ENCODE measurements at places on chromosomes 3 and 15.

DNA sequence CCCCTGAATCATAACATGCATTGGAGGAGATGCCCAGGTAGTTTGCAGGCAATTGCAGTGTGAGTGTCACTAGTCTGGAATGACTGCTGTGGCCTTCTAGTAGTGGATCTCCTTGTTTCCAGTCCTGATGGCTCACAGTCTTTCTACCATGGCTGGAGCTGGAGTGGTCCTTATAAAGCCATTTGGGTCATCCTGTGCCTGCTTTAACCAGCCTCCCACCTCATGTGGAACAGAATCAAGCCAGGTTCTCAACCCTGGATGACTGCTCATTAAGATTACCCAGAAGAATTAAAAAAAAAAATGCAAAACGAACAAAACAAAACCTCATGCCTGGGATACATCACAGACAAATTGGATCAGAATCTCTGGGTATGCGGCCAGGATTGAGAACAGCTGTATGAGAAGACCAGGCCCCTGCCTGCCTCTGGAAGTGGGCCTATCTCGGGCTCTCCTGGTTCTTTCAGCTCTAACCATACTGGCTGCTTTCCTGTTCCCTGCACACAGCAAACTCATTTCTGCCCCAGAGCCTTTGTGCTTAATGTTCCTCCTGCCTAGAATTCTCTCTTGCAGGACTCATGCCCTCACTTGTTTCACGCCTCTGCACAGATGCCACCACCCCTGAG, 96.4 kb downstream of the ITPR1 start:
- DNase-seq: no peak

DNA sequence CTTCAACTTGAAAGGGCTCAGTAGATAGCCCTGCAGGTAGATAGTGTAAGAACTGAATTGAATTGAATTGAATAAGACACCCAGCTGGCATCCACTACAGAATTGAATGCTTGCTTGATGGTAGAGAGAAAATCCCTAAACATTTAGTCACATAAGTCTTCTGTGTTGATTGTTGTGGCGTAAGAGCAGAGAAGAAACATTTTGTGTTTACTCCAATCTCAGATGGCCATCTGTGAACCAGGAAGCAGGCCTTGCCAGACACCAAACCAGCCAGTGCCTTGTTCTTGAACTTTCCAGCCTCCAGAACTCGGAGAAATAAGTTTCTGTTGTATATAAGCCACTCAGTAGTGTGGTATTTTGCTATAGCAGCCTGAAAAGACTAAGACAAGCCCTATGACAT, 43.6 kb downstream of the SST start:
- DNase-seq: no peak

DNA sequence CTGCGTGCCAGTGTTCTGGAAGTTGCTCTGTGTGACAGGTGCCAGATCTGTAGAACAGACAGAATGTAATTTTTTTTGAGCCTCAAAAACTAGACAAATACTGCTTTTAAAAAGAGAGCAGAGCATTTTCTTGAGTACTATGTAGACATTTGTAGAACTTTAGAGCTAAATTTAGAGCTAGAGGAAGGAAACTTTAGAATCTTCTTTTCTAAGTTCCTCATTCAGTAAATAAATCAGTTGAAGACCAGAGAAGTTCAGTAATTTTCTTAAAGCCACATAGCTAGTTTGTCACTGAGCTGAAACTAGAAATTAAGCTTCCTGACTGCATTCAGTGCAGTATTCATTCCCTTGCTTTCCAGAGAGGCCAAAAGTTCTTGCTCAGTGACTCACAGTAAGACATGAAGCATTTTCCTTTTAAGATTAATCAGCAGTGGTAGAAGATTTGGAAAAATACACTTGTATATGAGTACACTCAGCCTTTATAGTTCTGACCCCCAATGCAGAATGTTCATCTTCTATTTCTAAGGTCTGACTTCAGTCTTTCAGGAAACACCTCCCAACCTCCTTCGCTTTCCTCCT, 83.6 kb upstream of the TSEN2 start:
- no peak for DNase-seq

- DNase-seq: no peak
Measured at GRCh38 chr3:72317491-72317890, 530.8 kb downstream of the SHQ1 start.

GRCh38 chr3:46520531-46520930, 22.8 kb downstream of the RTP3 start:
- DNase-seq: no peak

- peak; percentile 60 for DNase-seq
Measured at GRCh38 chr15:40054855-40055575, 16.0 kb upstream of the SRP14 start.

DNA sequence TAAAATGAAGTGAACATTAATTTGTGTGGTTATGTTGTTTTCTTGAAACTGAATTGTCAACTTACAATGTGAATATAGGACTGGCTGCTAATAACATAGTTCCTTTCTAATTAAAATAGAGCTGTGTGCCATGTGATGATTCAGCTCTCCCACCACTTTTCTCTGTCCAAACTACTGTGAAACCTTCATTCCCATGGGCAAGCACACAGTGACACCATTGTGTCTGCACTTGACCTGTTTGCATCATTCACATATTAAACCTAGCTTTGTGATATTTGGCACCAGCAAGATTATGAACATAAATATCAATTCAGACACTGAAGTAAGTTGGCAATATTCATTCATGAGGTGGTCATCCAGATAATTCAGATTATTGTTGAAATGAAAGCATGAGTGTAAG, 78.8 kb upstream of the TCF12 start:
- no peak for DNase-seq

- peak; percentile 23 for DNase-seq
Measured at GRCh38 chr15:93121973-93122910, 33.2 kb upstream of the RGMA start.

- no peak for DNase-seq
Measured at GRCh38 chr3:9246189-9246588, 3.3 kb downstream of the SRGAP3 start.

GRCh38 chr3:45599424-45599886, 4.9 kb downstream of the LIMD1 start:
- DNase-seq: no peak

DNA sequence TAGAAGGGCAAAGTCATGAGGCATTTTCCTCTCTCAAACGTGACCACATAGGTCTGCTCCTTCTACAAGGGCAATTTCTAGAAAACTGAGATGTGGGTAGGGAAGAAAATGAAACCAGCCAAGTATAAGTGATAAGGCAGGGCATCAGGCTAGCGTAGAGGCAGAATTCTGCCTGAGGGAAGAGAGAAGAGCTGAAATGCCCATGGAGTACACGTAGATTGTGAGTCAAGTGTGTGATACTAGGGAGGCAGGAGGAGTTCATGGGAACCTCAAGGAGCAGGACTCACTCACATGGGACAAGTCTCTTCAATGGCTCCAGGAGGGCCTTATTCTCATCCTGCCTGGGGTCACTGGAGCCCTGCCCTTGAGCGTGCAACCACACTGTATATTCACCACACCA, 34.9 kb upstream of the PPP4R2 start:
- no peak for DNase-seq

DNA sequence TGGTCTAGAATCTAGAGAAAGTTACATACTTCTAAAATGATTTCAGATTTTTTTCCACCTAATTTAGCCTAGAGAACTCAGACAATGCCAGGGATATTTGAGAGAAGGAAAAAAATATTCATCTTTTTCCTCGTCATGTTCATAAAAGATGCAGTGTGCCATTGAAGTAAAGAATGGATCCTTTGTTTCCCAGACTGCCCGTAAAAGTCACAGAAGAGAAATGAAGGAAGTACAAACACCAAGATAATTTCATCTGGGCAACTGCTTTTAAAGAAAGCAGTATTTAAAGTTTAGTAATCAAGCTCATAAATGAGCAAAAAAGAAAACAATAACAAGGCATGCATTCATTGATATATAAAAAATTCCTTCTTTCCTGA, 47.2 kb downstream of the TTC23 start:
- no peak for DNase-seq

DNA sequence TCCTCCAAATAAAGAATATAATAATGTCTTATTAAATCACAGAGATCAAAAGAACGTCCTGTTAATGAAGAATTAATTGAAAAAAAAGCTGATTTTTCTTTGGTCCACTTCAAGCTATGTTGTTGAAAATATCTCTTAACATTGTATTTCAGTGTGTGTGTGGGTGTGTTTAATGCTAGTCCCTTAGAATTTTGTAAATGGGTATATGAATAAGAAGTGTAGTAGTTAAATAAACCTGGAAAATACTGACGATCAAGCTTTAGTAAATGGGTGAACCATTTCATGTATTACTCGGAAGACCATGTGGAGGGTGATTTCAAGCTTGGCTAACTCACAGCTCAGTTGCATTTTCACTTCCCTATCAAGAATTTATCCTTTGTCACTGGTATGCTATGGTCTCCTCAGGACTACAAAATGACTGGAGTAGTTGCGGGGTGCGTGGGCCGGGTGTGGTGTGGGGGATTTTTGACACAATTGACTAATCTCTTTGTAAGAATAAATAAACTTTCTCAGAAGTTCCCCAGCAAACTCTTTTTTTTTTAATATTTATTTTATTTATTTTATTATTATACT, 586.4 kb downstream of the GRM7 start:
- no peak for DNase-seq

GRCh38 chr3:110816008-110816407, 255.6 kb upstream of the NECTIN3 start:
- no peak for DNase-seq

DNA sequence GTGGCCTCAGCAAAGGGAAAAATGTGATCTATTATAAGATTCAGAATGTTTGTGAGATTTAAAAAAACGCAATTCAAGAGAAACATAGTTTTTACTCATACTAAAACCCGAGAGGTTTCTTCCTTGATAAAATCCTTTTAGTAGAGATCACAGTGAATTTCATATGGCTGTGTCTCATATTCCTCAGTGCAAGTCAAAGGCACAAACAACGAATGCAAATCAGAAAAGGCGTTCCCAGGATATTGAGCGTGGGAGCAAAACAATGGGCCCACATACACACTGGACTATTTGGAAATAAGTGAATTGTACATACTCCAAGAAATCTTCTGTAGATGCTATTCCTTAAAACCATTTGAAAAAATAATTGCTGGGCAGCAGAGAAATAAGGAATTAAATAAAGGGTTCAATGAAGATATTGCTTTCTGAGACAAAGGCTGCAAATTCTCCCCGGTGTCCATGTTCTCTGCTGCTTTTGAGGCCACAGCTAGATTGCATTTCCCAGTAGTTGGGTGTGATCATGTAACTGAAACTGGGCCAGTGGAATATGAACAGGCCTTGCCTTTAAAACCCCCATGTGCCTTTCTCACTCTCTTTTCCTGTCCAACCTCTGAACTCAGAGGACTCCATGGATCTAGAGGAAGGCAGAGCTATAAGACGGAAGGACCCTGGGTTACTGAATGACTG, 144.6 kb upstream of the TBL1XR1 start:
- DNase-seq: no peak

GRCh38 chr3:172640751-172641150, 70.1 kb downstream of the NCEH1 start:
- DNase-seq: no peak

DNA sequence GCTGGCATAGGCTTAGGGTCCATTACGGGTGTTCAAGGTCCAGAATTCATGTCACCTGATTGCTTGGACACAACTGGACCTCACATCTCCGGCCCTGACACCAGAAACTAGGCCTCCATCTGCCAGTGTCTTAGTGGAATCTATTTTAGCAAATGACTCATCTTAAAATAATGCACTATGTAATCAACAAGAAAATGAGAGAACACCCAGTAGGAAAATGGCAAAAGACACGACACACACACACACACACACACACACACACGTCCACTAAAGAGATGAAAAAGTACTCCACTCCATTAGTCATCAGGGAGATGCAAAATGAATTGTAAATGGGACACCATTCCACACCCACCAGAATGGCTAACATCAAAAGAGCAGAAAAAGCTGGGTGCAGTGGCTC, 11.2 kb downstream of the APBA2 start:
- DNase-seq: no peak

DNA sequence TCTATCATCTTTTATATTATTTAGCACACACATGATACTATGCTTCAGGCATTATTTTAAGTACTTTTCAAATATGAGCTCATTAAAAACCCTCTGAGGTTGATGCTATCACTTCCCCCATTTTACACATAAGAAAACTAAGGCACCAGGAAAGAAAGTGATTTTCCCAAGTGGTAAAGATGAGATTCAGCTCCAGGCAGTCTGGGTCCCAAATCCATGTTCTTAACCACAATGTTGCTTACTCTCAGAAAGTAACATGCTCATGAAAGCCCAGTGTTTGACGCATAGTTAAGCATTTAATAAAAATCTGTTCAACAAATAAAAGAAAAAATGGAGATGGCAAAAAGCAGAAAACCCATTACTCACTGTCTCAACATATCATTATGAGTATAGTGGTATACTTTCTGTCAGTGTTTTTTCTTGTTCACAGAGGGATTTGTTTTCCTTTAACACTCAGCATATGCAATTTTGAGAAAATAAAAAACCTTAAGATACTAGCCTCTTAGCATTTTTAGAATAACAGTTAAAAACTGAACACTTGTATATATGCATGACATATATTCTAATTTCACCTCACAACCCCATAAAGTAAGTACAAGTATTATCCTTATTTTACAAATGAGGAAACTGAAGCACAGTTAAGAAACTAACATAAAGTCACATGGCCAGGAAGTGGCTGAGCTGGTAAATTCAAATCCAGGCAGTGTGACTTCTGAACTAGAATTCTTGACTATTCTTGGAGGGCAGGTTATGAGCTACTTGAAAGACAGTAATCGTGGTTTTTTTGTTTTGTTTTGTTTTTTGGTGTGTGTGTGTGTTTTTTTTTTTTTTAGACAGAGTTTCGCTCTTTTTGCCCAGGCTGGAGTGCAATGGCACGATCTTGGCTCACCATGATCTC, 10.4 kb downstream of the PEAK1 start:
- no peak for DNase-seq

- peak; percentile 65 for DNase-seq
Measured at GRCh38 chr3:126895178-126896066, 87.5 kb upstream of the PLXNA1 start.

- DNase-seq: no peak
Measured at GRCh38 chr3:82133070-82133606, 371.7 kb upstream of the GBE1 start.

DNA sequence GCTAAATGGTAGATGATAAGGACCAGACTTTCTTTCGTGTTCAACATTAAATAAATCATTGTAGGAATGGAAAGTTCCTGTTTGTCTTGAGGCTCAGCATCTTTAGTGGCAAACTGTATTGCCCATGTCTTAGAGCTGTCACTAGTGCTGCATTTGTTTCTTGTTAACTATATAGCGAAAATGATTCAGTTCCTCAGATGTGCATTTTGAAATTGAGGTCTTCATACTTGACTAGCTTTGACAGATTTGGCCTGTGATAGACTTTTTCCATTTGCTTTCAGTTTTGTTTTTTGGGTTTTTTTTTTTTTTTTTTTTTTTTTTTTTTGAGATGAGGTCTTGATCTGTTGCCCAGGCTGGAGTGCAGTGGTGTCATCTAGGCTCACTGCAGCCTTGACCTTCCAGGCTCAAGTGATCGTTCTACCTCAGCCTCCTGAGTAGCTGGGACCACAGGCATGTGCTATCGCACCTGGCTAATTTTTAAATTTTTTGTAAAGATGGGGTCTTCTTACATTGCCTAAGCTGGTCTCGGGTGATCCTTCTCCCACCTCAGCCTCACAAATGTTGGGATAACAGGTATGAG, 9.5 kb upstream of the RPLP1 start:
- DNase-seq: no peak
